Activated T-cell treated with anti-CD3 and anti-CD28 coated beads, Interleukin-2, amount 50 U/mL, for 24 hours (primary cell): ENCODE measurements at places on chromosomes 4 and X.

DNA sequence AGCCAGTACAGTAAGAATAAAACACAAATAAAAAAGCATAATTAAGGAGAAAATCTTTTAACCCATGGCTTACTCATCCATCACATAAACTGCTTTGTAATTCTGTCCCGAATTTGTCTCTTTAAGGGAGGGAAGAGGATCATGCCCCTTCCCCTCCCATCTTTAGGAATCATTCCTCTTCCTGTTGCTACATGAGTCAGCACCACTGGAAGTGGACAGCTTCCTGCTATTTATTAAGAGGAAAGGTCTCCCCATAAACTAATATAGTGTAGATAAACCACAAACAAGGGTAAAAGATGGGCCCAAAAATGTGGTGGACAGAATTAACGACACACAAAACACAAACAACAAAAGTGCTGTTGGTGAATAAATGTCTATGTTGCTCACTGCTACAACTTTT is 75.8 kb downstream of the PPP3CA start:
- DNase-seq, result no peak

DNA sequence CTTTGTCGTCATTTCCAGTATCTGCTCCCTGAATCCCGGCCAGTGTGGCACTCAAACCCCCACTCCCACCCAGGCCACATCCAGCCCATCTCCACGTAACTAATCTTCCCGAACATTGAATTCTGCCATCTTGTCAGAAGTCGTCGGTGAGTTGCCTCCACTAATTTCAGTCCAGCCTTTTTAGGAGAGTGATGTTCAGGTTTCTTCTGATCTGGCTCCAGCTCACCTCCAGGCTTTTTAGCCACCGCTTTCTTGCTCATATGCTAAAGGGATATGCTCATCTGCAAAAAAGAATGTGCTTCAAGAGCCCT is 1.3 kb downstream of the TMEM165 start:
- DNase-seq, result no peak

- no peak for DNase-seq
These were observed 67.5 kb downstream of the TECRL start for GRCh38 chr4:64341711-64342110.

DNA sequence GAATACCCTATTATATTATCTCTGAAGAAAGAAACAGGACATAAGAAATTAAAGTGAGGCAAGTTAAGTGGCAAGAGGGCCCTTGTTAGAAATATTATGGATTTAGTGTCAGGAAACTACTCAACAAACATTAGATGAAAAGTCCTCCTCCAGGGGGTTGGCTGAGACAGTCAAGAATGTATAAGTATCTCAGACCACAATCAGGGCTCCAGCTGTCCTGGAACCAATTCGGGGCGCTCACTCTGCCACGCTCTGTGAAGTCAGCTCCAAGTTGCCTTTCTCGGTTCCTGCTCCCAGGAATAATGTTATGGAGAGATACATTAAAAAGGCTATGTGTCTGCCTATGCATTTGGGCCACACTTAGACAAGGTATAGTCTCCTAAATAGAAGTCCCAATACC is 73.3 kb downstream of the RASGEF1B start:
- no peak for DNase-seq

- DNase-seq, result no peak
These were observed 11.8 kb downstream of the SEC24D start for GRCh38 chr4:118824141-118824540.

DNA sequence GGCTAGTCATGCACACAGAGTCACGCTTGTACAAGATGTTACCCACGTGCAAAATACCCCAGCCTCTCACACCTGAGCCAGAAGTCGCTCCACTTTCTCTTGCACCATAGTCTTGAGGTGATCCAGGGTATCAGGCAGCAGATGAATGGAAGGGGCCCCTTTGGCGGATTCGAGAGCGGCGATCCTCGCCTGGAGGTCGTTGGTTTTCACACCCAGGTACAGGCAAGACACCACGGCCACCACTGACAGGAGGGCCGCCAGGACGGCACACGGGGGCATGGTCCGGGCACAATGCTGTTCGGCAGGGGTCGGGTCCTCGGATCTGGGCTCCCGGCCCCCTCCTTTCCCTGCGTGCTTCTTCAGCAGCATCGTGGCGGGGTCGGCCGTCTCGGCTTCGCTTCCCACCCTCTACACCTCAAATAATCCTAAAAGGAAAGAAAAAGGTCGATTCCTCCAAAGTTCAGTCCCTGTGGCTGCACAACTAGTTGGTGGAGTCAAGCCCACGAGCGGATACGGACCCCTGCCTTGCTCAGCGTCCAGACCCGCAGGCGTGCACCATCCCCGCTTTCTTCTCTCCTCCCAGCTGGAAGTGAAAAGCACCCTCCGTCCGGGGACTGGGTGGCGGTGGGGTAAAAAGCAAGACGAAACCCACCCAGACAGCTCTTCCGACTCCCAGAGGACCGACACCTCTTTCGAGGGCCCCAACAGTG is 652 bp downstream of the COL25A1 start:
- DNase-seq, result peak; percentile 36

GRCh38 chr4:7904952-7905915 is 34.4 kb downstream of the AFAP1 start:
- DNase-seq, result no peak

- DNase-seq, result no peak
These were observed at the start of gene STAP1 for GRCh38 chr4:67558493-67558892. Gene STAP1 (plus strand): TSS chr4:67558727. CDS start chr4:67558810, 83 bp downstream.

DNA sequence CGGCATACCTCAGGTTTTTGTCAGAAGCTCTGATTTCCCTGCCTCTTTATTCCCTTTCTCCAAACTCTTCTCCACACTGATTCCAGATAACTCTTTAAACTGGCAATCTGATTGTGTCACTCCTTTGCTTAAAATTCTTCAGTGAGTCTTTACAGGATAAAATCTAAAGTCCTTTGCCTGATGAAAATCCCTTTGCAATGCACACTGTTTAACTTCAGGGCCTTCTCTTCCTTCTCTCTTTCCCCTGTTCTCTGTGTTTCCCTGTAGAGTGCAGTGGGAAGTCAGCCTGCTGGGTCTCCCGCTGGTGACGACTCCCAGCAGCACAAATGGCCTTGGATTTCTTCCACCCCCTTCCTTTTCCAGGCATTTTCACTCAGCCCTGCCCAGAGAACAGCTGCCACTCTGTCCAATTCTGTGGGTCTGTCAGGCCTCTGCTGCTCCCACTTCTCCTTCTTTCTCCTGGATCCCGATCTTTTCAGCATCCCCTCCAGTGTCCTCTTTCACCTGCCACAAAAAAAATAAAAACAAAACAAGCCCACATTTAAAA is 189.9 kb upstream of the NWD2 start:
- no peak for DNase-seq

DNA sequence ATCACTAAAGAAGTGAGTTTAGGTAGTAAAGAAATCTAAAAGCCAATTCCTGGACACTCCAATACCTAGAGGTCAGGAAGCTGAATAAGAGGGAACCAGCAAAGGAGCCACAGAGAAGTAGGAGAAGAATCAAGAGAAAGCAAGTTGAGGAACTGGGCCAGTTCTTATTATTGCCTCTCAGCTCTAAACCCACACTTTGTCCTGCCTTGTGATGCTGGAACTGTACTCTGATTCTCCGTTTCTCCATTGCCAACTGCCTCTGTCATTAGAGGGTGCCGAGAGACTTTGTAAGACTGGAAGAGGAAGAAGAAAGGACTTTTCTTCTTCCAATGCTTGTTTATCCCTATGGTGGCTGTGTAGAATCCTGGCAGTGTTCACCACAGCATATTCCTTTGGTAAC is 38.6 kb downstream of the NSUN7 start:
- no peak for DNase-seq

GRCh38 chrX:40171513-40172400 is 74.0 kb upstream of the BCOR start:
- DNase-seq, result peak; percentile 70

DNA sequence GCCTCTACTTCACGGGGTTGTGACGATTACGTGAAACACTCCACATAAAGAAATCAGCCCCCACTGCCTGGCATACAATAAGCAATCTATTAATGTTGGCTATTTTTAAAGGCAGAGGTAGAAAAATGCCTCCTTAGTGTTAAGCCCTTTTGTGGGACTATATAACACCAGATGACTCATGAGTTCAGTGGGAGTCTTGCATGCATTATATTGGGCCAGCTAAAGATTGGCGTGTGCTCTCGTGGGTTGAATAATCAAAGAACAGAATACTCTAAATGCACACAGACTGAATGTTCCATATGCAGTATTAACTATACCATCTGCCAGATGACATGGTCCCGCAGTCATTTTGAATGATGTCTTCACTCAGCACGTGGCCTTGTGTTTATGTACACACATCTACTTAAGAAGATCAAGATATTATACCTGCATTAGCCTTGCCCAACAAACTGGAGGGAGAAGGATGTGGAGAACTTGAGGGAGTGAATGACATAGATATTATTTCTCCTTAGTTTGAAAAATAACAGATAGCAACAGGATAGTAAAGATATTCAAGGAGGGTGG is 85.0 kb upstream of the MYOZ2 start:
- no peak for DNase-seq

DNA sequence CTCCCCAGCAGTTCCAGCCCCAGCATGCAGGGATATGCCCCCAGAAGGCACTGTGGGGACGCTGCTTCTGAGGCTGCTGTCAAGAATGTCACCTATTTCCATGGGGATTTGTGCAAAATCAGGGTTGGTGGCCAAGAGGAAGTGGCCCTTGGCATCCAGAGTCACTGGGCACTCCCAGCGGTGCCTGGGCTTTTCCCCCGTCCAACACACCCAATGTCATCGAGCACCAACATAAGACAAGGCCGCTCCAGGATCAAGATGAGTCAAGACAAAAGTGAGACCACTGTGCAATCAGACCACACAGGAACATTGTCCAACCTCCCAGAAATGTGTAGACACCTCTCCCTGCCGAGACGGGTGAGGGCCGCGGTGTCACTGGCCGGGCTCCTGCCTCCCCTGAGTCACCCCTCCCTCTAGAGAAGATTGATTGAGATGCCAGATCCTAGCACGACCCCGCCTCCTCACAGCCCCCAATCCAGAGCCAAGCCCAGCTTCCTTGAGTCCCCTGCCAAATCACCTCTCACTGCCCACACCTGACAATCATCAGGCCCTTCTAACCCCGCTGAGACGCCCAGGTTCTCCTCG is 194.3 kb downstream of the AFAP1 start:
- no peak for DNase-seq

- no peak for DNase-seq
These were observed 54.1 kb downstream of the PHF8 start for GRCh38 chrX:53990171-53990570.

- DNase-seq, result no peak
These were observed 53.9 kb downstream of the IRF2 start for GRCh38 chr4:184420402-184420801.

- no peak for DNase-seq
These were observed 153.1 kb downstream of the GC start for GRCh38 chr4:71630803-71631202.

- no peak for DNase-seq
These were observed 20.3 kb downstream of the PLRG1 start for GRCh38 chr4:154529728-154530519.

- DNase-seq, result no peak
These were observed 127.5 kb downstream of the DCK start for GRCh38 chr4:71120831-71121524.

DNA sequence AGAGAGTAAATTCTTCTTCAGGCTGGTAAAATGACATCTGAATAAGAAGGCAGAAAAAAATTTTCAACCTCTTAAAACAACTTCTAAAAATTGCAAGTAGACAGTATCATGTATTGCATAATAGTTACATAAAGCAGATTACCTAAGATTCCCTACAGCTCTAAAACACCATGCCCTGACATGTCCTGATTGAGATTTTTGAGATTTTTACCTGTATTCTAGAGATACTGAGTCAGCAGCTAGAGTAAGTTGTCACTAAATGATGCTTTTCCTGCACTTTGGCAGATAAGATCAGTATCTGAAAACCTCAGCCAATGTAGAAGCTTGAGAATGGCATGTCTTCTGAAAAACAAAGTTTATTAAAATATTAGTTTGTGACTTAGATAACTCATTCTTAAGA is 713.6 kb downstream of the CCSER1 start:
- DNase-seq, result no peak

DNA sequence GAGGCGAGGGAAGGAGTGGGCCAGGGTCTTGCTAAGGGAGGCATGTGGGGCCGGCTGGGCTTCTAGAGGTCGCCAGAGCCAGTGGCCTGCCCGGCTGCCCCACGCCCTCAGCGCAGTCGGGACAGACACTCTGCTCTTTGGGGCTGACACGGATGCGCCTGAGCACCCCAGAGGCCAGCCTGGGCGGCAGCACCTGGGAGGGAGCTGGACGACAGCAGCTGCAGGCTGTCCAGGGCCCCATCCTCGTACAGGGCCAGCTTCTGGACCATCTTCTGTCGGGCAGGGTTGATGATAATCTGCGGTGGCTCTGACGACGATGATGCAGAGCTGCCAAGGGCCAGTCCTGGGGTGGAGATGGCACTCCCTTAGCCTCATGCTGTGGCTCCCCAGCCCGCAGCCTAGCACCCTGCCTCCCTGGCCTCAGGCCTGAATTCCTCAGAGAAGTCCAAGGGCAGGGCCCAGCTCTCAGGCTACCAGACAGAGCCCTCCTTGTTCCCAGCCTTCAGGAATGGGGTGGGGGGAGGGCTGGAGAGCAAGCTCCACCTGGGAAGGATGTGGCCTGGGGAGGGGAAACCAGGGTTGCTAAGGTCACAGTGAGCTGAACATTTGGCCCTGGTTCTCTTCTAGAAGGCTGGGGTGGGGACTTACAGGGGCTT is 7.2 kb downstream of the IRAK1 start:
- no peak for DNase-seq

DNA sequence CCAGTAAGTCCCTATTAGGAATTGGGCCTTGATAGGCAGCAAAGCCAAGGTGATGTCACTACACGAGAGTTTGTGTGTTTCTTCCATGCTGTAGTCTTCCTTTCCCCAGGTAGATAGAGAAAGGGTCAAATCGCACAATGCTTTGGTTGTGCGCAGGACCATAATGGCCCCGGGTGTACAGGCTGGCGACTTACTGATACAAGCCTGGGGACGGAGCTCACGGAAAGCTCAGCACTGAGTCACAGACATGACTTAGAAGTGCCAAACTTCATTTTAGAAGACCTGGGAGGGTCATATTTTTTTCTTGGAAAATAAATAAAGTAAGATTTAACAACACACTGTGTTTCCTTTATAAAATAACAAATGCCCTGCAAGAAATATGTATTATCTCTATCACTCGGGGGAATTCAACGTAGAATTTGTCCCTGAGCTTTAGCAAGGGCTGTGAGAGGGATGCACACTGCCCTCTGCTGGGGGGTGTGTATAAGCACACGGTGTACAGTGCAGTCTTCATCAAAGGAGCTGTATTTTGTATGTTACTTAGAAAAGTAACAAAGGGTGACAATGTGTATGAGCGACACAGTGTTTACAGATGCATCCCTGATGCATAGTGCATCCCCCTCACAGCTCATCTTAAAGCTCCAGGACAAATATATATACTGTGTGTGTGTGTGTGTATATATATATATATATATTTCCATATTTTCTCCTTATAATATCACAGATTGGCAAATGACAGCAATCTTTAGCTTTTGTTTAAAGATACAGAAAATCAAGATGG is 254.5 kb upstream of the VEGFC start:
- DNase-seq, result peak; percentile 52
